NCI-H774 (cell line): ENCODE measurements at places on chromosomes 11 and 22.

DNA sequence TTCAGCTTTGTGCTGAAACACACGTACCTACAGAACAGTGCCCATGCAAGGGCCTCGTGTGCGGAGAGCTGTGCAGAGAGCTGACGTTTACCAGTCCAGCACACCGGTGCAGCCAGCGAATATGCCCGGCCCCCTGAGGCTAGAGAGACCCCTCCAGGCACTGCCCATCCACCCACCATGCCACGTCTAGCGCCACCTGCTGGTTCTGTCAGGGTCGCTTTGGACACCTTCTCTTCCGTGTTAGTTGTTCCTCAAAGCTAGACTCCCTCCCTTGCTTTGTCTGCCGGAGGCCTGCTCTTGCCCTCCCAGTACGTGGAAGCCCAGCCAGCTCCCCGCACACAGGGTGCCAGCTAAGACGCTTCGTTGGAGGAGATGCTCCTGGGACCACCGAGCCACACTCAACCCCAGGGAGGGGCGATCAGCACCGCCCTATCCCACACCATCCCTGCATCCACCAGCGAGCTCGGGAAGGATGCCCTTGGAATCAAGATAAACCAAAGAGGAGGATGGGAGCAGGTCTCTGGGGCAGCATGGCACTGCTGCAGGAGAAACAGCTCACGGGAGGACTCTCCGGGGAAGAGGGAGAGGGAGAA lies 43.4 kb downstream of the CPT1A start:
- DNase-seq, result no peak

DNA sequence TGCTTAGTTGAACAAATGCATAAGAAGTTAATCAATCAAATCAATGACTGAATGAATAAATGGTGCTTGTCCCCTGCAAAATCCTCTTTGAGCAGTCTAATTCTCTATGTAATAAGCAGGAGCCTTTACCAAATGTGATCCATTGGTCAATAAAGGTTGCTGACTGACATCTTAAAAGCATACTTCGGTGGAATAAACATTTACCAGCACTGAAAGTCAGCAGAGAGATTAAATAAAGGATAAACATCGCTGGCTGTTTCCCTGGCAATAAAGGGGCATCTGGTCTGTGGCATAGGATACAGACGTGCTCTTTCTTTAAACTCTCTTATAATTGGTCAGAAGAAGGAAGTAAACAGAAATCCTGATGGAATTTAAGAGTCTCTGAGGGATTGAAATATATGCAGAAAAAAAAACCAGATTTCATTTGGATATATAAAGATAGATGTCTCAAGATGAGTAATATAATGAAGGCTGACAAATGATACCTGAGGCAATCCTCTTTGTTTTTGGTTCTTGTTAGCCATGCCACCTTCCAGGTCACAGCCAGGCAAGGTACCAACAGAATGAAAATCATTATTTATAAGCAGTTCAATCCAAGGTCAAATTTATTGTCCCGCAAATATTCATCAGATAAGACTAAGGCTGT lies 578.4 kb upstream of the CCDC90B start:
- DNase-seq, result peak; percentile 12

- DNase-seq, result no peak
Observed at GRCh38 chr11:118628861-118629549, 21.6 kb downstream of the PHLDB1 start.

- no peak for DNase-seq
Observed at GRCh38 chr11:72962084-72962483, 147.9 kb downstream of the ATG16L2 start.

GRCh38 chr22:43275545-43276317 lies 67.4 kb downstream of the SCUBE1 start:
- no peak for DNase-seq

DNA sequence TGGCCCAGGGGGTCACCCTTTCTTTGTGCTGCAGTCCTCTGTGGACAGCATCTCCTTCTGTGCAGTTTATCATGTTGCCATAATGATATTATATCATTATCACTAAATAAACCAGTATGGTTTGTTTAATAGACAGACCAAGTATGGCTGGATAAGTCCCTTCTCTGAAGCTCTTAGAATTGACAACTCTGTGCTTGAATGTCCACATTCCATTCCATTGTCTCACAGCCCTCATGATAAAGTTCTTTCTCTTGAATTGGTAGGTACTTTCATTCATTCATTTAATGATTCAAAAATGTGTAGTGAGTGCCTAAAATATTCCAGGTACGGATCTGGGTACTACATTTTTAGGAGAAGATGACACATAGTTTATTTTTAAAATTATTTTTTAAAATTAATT lies 7.8 kb downstream of the RPS6KA4 start:
- no peak for DNase-seq

DNA sequence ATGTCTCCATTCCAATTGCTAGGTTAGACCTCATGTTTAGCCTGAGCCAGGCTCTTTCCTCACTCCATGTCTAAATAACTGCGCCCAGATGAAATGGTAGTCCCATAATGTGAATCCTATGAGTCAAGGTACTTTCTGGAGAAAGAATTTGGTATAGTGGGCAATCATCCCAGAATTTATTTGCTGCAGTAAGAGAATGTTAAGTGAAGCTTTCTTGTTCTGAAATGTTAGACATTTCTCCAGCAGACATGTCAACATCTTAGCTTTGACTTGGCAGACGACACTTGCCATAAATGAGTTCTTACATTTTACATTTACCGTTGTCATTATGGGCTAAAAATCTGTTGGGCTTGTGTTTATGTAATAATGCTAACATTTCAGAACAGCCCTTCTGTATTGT lies 165.2 kb downstream of the PGR start:
- no peak for DNase-seq

GRCh38 chr11:44976576-44976975 lies 25.9 kb upstream of the TP53I11 start:
- DNase-seq, result no peak

DNA sequence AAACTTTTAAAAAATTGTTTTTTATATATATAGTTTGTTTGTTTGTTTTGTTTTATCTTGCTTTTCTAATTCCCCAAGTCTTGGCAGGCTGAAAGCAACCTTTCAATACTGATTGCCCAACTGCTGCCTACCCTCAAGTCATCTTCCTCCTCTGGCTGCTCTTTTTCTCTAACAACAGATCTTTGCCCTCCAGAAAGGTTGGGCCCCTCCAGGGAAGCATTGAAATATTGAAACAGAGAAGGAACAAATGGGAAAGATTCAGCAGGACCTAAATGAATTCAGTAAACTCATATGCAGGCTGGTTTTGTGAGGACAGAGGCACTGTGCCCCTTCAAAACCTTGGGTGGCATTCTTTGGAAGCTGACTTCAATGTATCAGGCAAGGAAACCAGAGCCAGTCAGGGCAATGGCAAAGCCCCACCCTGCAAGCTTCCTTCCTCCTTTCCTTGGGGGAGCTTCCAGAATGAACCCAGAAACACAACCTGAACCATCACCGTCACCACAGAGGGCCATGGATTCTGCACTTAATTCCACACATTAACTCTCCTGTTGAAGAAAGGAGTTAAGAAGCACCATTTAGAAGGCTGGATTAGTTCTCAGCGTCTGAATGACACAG lies 815 bp upstream of the MS4A6A start:
- DNase-seq, result no peak

DNA sequence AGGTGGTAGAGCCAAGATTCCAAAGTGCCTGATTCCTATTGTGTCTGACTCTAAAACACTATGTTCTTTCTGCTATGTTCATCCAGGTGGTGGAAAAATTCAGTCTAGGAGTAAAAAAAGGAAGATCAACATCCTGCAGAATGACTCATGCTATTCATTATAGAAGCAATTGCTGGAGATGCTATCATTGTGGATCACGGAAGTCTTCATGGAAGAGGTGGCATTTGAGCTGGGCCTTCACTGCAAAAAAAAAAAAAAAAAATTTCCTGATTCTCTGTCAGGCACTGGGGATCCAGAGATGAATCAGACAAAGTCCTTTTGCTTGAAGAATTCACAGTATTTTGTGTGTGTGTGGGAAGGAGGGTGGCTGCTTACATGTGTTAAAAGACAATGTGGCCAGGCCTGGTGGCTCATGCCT lies 1.4 kb upstream of the UVRAG start:
- no peak for DNase-seq
